Activated B cell treated with CpG ODN at 0.5 μM for 24 hours (primary cell): ENCODE measurements at places on chromosomes 6 and 20. TPM values are rescaled to one million over a fixed set of nuclear protein-coding genes. Genes with fewer than 3 reads are reported as not detected.
A peak's percentile ranks its signal among the peaks of the same experiment; 100 is the strongest.

- peaks cover 14% of the 10 kb centered on the region for H3K4me1 ChIP-seq
- no peak overlapping the region for H3K4me3 ChIP-seq
- no peak overlapping the region for H3K27ac ChIP-seq
- DNase-seq, result no peak
These were observed 5.8 kb downstream of the TNFRSF21 start for GRCh38 chr6:47303861-47304260.

GRCh38 chr20:50286609-50287008 lies 96.0 kb downstream of the CEBPB start:
- no peak overlapping the region for H3K27ac ChIP-seq
- DNase-seq, result no peak
- no peaks in the 10 kb centered on the region for H3K36me3 ChIP-seq
- H3K4me1 ChIP-seq, result peaks cover 28% of the 10 kb centered on the region
- peaks cover 25% of the 10 kb centered on the region for H3K27me3 ChIP-seq
- peak overlapping the region; percentile 44 for H3K4me3 ChIP-seq

GRCh38 chr20:16865406-16865805 lies 117.2 kb downstream of the OTOR start:
- H3K27me3 ChIP-seq, result no peaks in the 10 kb centered on the region
- no peaks in the 10 kb centered on the region for H3K4me1 ChIP-seq
- no peak for DNase-seq
- no peaks in the 10 kb centered on the region for H3K36me3 ChIP-seq
- H3K27ac ChIP-seq, result no peak overlapping the region

GRCh38 chr20:46523696-46524328 lies 10.5 kb upstream of the ZNF334 start:
- H3K4me3 ChIP-seq, result no peak overlapping the region
- H3K27me3 ChIP-seq, result peaks cover 18% of the 10 kb centered on the region
- H3K4me1 ChIP-seq, result no peaks in the 10 kb centered on the region
- DNase-seq, result no peak
- H3K27ac ChIP-seq, result no peak overlapping the region

GRCh38 chr20:2729251-2729713 lies 36.7 kb downstream of the EBF4 start:
- no peaks in the 10 kb centered on the region for H3K36me3 ChIP-seq
- H3K4me3 ChIP-seq, result no peak overlapping the region
- no peak overlapping the region for H3K27ac ChIP-seq
- H3K27me3 ChIP-seq, result peaks cover 39% of the 10 kb centered on the region
- DNase-seq, result no peak

- DNase-seq, result no peak
- no peak within 1 kb of the TSS for H3K4me3 ChIP-seq
- no peak within 1 kb of the TSS for H3K27ac ChIP-seq
- H3K36me3 ChIP-seq, result no peaks in the 10 kb centered on the region
These were observed at the start of gene TGM3 for GRCh38 chr20:2295886-2296515. TSS of gene TGM3 (plus strand) at chr20:2296001. CDS start at chr20:2296064, 63 bp downstream.

DNA sequence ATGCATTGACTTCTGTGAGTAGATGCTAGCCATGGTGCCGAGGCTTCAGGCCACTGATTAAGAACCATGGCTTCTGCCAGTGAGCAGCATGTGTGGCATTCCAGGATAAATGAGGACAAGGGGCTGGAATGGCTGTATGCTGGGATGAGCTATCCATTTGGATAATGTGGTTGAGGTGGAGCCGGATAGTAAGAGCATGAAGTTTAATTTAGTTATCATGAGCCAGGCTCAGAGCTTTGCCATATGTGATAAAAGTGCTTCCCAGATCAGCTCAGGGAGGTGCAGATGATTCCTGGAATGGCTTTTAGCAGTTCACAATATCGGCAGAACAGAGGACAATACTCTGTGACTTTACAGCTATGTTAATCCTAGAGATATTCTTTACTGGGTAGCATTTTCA lies 34.6 kb upstream of the RNF8 start:
- H3K27ac ChIP-seq, result no peak overlapping the region
- peaks cover 34% of the 10 kb centered on the region for H3K36me3 ChIP-seq
- no peaks in the 10 kb centered on the region for H3K27me3 ChIP-seq
- no peak overlapping the region for H3K4me3 ChIP-seq
- no peaks in the 10 kb centered on the region for H3K4me1 ChIP-seq

DNA sequence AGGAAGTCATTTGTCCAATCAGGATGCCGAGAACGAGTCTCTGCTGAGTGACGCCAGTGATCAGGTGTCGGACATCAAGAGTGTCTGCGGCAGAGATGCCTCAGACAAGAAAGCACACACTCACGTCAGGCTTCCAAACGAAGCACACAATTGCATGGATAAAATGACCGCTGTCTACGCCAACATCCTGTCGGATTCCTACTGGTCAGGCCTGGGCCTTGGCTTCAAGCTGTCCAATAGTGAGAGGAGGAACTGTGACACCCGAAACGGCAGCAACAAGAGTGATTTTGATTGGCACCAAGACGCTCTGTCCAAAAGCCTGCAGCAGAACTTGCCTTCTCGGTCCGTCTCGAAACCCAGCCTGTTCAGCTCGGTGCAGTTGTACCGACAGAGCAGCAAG lies 281.5 kb downstream of the TSHZ2 start:
- peaks cover 3% of the 10 kb centered on the region for H3K27me3 ChIP-seq
- H3K36me3 ChIP-seq, result no peaks in the 10 kb centered on the region
- no peak overlapping the region for H3K4me3 ChIP-seq
- H3K27ac ChIP-seq, result no peak overlapping the region
- DNase-seq, result no peak

- H3K4me1 ChIP-seq, result no peaks in the 10 kb centered on the region
- no peaks in the 10 kb centered on the region for H3K27me3 ChIP-seq
- H3K36me3 ChIP-seq, result no peaks in the 10 kb centered on the region
- no peak for DNase-seq
These were observed 12.2 kb downstream of the HNF4A start for GRCh38 chr20:44367746-44368145.

- no peak overlapping the region for H3K4me3 ChIP-seq
- no peaks in the 10 kb centered on the region for H3K27me3 ChIP-seq
- DNase-seq, result no peak
These were observed 9.2 kb upstream of the HLA-DOB start for GRCh38 chr6:32825966-32826365.

DNA sequence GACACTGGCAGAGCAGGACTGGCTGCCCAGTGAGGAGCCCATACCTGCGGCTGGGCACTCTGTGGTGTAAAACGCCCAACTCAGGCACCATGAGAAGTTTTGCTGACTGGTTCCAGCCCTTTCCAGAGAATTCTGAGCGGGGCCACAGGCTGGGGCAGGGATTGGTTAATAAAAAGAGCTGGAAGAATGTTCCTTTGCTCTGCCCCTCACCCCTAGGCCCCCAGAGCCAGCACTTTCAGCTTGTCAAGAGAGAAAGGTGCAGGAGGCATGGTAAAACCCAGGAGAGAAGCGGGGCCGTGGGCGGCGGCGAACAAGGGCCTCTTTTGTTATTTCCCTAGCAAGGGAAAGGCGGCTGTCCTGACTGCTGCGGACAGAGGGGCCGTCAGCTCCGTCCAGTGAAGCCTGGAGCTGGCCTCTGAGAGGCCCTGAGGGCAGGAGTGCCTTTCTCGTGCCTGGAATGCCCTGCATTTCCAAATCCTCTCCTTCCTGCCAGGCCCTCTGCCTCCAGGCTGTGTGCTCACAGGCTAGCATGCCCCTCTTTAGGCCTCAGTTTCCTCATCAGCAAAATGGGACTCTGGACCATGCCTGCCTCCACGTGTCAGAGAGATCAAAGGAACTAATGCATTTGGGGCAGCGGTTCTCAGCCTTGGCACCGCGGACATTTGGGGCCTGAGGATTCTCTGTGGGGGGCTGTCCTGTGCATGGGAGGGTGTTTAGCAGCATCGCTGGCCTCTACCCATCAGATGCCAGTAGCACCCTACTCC lies 12.9 kb downstream of the SLC13A3 start:
- H3K27me3 ChIP-seq, result peaks cover 42% of the 10 kb centered on the region
- no peaks in the 10 kb centered on the region for H3K4me1 ChIP-seq
- no peak overlapping the region for H3K4me3 ChIP-seq

DNA sequence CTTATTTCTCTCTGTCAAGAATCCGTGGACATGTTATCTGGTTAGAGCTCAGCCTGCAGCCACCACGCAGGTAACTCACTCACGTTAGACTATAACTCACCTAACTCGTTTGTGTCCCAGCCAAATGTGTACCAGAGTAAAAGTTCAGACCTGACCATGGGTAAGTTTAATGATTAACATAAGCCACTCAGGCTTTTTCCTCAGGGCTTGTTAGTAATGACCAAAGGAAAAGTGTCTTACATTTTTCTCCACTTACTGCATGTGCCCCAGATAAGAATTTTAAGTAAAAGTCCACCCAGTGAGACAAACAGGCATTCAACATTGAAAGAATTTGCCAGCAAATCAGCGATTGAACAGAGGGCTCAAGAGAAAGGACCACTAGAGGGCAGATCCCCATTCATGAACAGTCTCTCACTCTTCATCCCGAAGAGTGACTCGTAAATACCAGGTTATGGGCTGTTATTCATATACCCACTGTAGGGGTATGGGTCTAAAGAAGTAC lies at the start of gene PKHD1:
Gene PKHD1 (minus strand): TSS at position 116 of the 502 bp plus-strand sequence. CDS start 2,680 bp downstream, outside the sequence.
- DNase-seq, result no peak
- no peak within 1 kb of the TSS for H3K27ac ChIP-seq
- H3K36me3 ChIP-seq, result no peaks in the 10 kb centered on the region
- H3K4me1 ChIP-seq, result no peaks in the 10 kb centered on the region
- H3K4me3 ChIP-seq, result no peak within 1 kb of the TSS
- peaks cover 5% of the 10 kb centered on the region for H3K27me3 ChIP-seq

GRCh38 chr6:20341096-20341495 lies 60.6 kb upstream of the E2F3 start:
- no peaks in the 10 kb centered on the region for H3K36me3 ChIP-seq
- H3K4me1 ChIP-seq, result peaks cover 2% of the 10 kb centered on the region
- H3K27me3 ChIP-seq, result no peaks in the 10 kb centered on the region
- no peak overlapping the region for H3K27ac ChIP-seq

GRCh38 chr6:11224252-11224965 lies 8.1 kb downstream of the NEDD9 start:
- DNase-seq, result no peak
- H3K36me3 ChIP-seq, result peaks cover 44% of the 10 kb centered on the region
- peak overlapping the region; percentile 59 for H3K27ac ChIP-seq
- H3K4me3 ChIP-seq, result peak overlapping the region; percentile 47
- no peaks in the 10 kb centered on the region for H3K27me3 ChIP-seq

DNA sequence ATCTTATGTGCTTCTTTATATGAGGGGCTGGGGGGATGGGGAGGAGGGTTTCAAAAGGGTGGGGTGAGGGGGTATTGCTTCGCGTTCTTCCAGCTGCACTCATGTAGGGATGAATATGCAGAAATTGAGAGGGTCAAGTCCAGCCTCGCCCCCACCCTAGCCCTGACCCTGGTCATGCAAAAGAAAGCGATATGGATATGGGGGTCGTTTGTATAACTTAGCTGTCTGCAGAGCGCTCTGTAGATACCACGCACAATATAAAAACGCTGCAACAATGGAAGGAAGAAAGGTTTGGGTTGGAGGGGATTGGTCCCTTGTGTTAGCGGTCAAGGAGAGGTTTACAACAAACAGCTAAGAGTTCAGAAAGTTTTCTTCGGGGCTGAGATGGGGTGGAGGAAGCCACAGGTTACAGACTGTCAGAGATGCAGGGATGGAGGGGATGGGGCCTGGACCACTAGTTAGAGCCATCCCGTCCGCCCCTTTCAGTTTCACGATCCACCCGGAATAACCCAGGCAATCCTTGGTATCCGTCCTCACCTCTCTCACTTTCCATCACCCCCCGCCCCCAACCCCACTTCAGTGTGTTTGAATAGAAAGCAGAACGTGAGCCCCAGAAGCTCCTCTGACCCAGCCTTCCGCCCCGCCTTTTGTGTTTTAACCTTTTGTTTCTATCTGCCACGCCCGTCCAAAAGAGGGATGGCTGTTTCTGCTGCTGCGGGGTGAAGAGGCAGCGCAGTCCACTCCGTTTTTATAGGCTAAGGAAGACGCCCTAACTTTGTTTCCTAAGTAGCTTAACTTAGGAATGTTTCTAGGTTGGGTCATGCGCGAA lies 73.5 kb downstream of the SOX4 start:
- no peaks in the 10 kb centered on the region for H3K36me3 ChIP-seq
- peaks cover 32% of the 10 kb centered on the region for H3K4me1 ChIP-seq
- H3K4me3 ChIP-seq, result peak overlapping the region; percentile 52
- peaks cover 59% of the 10 kb centered on the region for H3K27me3 ChIP-seq
- H3K27ac ChIP-seq, result no peak overlapping the region
- DNase-seq, result no peak

- H3K27me3 ChIP-seq, result no peaks in the 10 kb centered on the region
- H3K4me3 ChIP-seq, result no peak overlapping the region
- no peak for DNase-seq
- no peak overlapping the region for H3K27ac ChIP-seq
These were observed 30.4 kb upstream of the MROH8 start for GRCh38 chr20:37209661-37210314.

The OR11A1 gene
- total RNA-seq, result not detected in 2 replicates

The BPIFB1 gene
- not detected in 2 replicates for total RNA-seq

The TP53TG5 gene
- not detected in 2 replicates for total RNA-seq

The OXT gene
- not detected in 2 replicates for total RNA-seq

The OPN5 gene
- not detected in 2 replicates for total RNA-seq

The MAP7 gene
- total RNA-seq, result 0.35 and 0.56 TPM in 2 replicates
